Mesendoderm (in vitro differentiated cells): ENCODE measurements at places on chromosomes 7 and 10.

- no peak for DNase-seq
Observed at GRCh38 chr10:103105462-103105861, 87.6 kb downstream of the NT5C2 start.

GRCh38 chr10:92038949-92039348, 115.4 kb downstream of the BTAF1 start:
- no peak for DNase-seq

DNA sequence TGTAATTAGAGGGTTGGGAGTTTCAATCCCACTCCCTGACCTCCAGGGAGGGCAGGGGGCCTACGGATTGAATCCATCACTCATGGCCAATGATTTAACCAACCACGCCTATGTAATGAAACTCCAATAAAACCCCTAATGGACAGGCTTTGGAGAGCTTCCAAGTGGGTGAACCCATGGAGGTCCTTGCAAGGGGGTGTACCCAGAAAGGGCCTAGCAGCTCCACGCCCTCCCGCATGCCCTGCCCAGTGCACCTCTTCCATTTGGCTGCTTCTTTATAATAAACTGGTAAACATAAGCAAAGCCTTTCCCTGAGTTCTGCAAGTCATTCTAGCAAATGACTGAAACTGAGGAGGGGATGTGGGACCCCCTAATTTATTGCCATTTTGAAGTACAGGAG, 280.1 kb downstream of the FRMD4A start:
- DNase-seq: no peak

DNA sequence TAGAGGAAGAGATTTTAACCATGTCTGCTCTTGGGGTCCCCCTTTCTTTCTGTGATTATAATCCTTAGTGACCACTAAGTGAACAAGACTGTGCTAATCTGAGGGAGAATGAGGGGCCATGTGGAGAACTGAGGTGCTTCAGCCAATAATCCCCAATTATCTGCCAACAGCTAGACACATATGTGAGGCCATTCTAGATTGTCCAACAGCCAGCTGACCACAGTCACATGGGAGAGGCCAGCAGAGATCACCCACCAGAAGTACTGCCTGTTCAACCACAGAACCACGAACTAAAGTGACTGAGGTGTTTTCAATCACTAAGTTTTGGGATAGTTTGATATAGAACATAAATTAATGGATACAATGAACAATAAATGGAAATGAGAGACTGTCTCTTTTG, 74.3 kb downstream of the SEMA3E start:
- DNase-seq: no peak

GRCh38 chr10:15472008-15472407, 100.9 kb upstream of the FAM171A1 start:
- DNase-seq: no peak

DNA sequence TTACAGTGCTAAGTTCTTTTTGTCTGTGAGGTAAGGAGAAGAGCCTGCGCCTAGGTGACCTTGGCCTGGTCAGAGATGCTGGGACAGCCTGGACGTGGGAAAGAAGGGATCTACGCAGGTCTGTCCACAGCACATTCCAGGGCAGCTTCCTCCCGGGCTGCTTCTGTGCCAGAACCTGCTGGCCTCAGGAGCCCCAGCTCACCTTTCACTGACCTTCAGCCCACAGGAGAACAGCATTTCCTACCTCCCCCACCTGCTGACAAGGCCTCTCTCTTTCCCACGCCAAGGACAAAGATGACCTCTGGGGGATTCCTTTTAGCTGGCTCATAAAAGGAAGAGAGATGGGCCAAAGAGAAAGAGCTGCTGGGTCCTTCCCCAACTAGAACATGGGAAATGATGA, 260.6 kb downstream of the KCNMA1 start:
- peak; percentile 25 for DNase-seq

GRCh38 chr7:151808400-151809145, 68.3 kb downstream of the PRKAG2 start:
- DNase-seq: no peak
